Substantia nigra (tissue), 51 donors: ENCODE measurements at places on chromosomes 1 and 21.

DNA sequence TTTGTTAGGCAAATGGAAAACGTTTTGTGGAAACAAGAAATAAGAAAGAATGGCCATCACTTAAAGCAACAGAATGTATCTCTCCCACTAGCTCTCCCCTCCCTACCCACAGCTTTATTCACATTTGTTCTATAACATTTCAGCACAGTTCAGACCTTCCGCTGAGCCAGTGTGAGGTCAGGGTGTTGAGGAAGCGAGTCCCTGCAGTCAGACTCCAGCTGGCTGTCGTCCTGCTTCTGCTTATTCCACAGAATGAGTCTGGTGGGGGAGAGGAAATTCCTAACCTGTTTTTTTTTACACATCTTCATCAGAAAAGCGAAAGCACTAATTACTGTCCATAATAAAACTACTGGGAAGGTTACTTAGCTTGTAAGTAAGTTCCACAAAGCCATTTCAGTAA is 39.0 kb downstream of the MRPL39 start:
- no peak for DNase-seq

- DNase-seq, result no peak
Observed at GRCh38 chr1:156893048-156893953, at the start of gene PEAR1. Gene PEAR1 (plus strand): TSS chr1:156893718. CDS start chr1:156903927, 10,209 bp downstream.

- no peak for DNase-seq
Observed at GRCh38 chr1:180343921-180344769, 114.1 kb downstream of the LHX4 start.

DNA sequence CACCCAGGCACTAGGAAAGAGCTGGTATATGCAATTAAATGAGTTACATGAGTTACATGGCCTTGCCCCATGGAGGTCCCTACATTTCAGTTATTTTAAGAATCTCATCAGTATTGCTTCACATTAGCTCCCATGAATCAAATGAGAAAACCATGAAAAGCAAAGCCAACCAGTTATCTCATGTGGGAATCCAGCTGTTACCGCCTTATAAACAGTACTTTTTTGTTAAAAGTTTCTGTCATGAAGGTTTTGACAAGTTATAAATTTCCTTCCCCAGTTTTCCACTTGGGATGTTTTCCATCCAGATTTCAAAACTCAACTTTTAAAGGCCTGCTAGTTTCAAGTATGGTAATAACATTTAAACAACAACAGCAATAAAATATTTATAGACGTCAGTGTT is 544.8 kb downstream of the NUF2 start:
- DNase-seq, result no peak

GRCh38 chr1:168792142-168792541 is 63.1 kb upstream of the DPT start:
- DNase-seq, result no peak

GRCh38 chr1:50193002-50193401 is 84.3 kb downstream of the ELAVL4 start:
- no peak for DNase-seq

GRCh38 chr1:3584915-3585314 is 26.4 kb downstream of the MEGF6 start:
- no peak for DNase-seq

GRCh38 chr1:197696372-197696771 is 78.9 kb downstream of the DENND1B start:
- no peak for DNase-seq
